ENCODE measurements at places on chromosomes 3 and 15.

GRCh38 chr3:71428841-71429596 is 154.5 kb downstream of the FOXP1 start:
- DNase-seq: no peak

- no peak for DNase-seq
These were observed 140.5 kb downstream of the SEMA6D start for GRCh38 chr15:47857776-47858167.

GRCh38 chr15:77557144-77557543 is 75.6 kb downstream of the LINGO1 start:
- no peak for DNase-seq

DNA sequence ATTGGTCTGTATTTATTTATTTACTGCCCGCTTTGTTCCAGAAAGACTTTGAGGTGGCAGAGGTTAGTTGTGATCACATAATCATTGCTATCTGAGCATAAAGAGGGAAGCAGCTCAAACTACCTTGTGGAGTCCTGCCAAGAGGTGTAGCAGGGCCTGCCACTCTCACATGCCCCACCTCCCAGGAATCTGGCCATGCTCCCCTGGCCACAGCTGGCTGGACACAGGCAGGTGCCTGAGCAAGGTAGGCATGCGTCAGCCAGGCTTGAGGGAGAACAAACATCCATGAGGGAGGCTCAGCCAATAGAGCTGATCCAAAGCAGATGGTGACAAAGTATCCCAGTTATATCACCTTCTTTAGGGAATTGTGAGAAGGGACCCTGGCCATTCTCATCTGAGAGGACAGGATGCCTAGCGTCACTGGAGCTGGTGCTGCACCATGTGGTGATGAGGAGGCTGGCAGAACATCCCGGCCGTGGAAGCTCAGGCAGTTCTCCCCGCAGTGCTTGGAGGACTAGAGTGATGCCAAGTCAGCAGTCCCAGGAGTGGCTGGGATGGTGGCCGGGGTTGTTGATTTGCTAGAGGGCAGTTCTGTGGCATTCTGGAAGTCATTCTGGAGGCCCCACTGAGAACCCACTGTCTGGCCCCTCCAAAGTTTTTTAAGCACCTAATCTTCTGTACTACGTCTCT is 6.8 kb upstream of the POLG start:
- DNase-seq: no peak

- DNase-seq: no peak
These were observed 125.4 kb upstream of the MME start for GRCh38 chr3:154954757-154955156.

DNA sequence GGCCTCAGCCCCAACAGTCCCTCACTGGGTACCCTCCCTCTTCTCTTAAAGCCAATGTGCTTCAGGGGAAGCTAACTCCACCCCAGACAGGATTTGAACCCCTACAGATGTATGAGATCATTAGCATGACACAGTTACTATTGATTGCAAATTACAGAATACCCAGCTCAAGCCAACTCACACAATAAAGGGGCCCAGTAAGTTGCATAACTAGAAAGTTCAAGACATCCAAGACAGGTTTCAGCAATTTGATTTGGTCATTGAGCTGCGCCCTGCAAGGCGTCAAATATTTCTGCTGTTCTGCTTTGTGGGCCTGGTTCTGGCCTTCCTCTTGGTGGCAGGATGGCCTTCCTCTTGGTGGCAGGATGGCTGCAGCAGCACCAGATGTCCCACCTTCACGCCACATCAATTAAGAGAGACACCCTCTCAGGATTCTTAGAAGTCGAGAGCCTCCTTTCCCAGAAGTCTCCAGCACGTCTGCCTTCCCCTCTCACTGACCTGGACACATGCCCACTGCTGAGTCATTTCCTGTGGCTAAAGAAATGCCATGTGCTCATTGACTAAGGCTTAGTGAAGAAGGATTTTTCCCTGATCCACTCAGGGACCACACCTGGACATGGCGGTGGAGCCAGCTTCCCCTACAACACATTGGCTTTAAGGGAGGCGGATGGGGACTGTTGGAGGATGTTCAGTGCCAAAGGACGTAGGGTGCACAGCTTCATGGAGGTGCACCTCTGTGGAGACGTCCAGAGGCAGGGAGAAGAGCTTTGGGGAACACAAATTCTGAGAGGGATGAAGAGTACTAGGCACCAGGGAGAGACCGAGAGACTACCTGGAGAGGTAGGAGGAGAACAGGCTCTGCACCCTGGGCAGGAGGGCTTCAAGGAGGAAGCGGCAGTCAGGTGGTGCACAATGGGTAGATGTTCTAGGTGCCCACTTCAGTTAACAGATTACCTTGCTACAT is 49.1 kb downstream of the DNASE1L3 start:
- no peak for DNase-seq

DNA sequence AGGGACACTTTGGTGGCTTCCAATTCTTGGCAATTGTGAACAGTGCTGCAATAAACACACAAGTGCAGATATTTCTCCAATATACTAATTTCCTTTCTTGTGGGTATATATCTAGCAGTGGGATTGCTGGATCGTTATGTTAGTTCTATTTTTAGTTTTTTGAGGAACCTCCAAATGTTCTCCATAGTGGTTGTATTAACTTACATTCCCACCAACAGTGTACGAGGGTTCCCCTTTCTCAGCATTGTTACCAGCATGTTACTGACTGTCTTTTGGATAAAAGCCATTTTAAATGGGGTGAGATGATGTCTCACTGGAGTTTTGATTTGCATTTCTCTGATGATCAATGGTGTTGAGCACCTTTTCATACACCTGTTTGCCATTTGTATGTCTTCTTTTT is 92.8 kb downstream of the DAPK2 start:
- DNase-seq: no peak

DNA sequence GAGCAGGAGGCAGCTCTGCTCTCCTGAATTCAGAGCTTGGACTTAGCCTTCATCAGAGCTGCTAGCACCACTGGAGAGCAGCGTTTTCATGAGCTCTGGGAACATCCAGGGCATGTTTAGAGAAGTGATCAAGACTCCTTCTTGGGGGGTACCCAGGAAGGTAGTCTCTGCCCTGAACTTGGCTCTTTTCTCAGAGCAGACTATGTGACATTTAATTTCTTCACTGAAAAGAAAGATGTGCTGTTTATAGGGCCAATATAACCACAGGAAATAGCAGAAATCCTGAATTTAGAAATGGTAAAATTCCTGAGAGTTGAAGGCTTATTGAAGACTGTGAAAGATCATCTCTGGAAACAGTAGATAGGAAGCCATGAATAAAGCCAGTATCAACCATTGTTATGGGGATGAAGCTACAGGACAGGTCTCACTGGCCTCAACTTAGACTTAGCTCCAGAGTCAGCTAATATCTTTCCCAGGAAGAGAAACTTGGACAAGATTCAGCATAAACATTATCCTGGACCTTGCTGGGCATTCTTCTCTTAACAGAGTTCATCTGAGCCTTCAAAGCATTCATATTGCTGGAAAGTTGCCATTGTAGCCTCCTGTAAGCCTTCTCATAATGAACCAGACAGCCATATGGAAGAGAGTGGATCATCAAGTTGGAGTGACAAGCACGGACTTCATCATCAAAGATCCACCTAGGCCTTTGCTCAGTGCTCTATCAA is 386.6 kb upstream of the THBS1 start:
- DNase-seq: no peak

DNA sequence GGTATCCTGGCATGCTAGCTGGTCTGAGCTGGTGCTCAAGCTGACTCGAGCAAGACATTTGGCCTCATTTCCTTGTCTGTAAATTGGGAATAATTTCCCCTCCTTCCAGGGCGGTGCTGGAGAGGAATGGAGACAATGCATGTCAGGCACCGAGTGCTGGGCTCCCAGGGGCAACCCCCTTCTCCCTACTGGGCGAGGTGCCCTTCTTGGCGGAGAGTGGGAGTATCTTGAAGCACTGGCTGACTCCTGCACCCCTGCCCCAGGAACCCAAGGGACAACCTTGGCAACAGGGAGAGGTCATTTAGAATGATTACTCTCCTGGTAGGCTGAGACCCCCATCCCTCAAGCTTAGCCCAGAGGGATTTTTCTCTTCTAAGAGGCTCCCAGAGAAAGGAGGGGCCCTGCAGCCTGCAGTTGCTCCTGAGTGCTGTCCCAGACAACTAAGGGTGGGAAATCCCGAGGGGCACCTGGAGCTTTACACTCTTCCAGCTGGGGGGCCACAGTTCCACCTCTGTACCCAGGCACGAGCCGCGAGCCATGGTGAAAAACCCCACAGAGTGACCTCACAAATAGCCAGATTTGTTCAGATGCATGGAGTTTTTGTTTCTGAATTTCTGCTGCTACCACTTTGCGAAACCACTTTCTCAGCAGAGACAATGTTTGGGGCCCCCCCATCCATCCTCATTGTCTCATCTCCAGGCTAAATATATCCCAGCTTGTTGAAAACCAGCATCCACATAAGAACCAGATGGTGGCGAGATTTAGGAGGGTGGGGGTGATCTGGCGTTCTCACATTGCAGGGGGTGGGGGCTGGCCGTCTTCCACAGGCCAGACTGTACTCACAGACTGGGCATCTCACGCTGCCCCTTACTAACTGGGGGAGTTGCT is 44.8 kb downstream of the ABTB1 start:
- DNase-seq: no peak

DNA sequence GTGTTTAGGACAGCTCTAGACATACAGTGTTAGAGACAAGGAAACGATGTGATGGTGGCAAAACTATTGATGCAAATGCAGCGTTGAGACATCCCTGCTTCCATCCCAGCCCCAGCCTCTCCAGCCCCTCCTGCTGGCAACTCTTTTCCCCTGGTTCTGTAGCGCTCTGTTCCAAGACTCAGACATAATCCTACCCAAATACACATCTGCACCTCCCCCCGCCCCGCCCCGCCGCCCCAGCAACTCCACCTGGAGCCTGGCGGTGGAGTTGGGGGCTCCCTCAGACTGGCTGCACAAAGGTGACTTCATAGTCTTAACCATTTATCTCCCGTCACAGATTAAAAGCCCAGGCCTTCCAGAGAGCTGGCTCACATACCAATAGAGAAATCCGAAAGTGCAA is 7.2 kb upstream of the SEC22A start:
- no peak for DNase-seq

DNA sequence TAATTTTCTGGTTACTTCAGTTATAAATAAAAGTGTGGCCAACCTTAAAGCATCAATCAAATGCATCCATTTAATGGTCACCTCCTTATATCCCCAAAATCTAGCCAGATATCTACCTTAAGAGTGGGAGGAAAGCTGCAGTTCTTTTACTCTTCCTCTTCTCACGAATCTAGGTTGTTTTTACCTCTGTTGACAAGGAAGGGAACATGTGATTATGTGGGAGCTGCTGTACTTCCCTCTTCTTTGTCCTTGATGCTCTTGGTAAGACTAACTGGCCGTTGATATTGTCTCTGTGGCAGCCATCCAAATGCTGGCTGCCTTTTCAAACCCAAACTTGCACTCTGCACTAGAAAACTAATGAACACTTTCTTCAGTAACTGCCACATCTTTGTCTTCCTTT is 275.3 kb upstream of the CADM2 start:
- no peak for DNase-seq

GRCh38 chr15:65611888-65612615 is 1.1 kb upstream of the INTS14 start:
- DNase-seq: no peak

DNA sequence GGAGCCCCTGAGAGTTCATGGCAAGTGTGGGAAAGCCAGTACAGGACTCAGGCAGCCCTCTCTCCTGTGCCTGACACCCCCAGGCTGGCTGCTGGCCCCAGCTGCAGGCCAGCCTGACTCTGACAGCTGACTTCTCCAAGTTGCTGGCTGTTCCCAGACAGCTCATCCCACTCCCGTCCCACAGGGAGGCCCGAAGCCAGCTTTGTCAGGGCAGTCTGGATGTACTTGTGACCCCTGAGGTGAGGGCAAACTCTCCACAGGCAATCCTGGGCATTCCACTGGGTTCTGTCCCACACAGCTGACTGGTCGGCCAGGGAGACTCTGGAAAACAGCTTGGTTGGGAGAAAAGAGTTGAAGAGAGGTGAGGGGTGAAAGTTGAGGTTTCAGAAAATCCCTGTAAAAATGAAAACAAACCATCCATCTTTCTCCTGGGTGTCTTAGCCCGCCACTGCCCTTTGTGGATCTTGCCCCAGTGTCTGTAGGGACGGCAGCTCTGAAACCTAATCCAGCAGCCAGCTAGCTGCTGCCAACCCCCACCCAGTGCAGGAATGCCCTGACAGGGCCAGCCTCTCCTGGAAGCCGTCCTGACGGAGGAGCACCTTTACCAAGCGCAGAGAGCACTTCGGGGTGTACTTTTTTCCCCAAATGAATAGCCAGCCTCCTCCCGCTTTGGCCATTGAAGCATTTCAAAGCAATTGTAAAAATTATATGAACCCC is 87.9 kb downstream of the DNAJB8 start:
- DNase-seq: no peak

GRCh38 chr3:100003609-100004503 is 110.4 kb downstream of the FILIP1L start:
- no peak for DNase-seq

DNA sequence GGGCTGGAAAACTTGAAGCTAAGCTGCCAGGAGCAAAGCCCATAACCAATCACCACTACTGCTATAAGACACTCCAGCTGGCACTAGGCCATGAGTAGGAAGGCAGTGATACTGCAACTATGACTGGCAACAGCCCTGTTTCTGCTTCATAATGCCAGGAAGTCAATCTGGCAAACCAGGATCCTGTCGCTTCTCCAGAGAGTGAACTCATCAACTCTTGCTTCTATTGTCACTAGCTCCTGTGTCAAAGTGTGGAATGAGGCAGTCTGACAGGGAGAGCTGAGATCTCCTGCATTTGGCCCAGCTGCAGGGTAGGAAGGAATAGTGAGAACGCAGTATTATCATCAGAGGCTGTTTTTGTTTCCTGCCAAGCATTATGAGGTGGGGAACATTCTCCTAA is 105.3 kb downstream of the CTNNB1 start:
- DNase-seq: no peak

DNA sequence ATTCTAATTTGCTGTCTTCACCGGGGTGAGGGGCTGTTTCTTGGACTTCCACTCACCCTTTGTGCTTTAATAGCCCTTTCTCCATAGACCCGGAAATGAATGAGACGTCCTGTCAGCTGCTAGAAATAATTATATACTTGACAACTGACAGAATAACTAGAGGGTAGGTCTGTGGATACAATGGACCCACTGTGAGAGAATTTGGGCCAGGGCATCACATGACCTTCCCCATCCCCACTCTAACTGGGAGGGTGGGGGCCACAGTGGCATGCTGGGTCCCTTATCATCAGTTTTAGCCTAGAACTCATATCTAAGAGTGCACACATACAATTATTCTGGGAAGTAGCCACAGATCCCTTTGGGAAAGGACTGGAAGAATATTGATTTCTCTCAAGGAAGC is 25.9 kb upstream of the MINAR1 start:
- no peak for DNase-seq

GRCh38 chr3:37532168-37532567 is 329.5 kb upstream of the CTDSPL start:
- no peak for DNase-seq

GRCh38 chr15:40929660-40930429 is 705 bp downstream of the DLL4 start:
- no peak for DNase-seq

DNA sequence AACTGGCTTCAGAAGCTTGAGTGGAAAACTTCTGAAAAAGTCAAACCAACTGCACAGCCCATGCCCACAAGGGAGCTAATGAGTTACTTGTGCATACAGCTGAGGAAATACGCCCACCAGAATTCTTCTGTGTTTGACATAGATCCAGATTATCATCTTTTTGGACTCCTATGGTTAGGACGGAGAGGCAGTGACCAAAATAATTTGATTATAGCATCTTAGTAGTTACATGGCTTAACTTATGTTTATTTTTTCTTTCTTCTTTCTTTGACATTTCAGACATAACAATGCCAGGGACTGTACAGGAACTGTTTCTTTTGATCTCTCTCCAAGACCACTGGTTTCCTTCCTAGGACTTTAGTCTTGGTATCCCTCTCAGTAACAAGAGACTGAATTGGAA is 246.1 kb upstream of the RASGRP1 start:
- DNase-seq: no peak
